CD8-positive, alpha-beta memory T cell (primary cell): ENCODE measurements at places on chromosomes 2 and 18.

GRCh38 chr2:68352651-68353391, 12.3 kb upstream of the PLEK start:
- no peak for DNase-seq

DNA sequence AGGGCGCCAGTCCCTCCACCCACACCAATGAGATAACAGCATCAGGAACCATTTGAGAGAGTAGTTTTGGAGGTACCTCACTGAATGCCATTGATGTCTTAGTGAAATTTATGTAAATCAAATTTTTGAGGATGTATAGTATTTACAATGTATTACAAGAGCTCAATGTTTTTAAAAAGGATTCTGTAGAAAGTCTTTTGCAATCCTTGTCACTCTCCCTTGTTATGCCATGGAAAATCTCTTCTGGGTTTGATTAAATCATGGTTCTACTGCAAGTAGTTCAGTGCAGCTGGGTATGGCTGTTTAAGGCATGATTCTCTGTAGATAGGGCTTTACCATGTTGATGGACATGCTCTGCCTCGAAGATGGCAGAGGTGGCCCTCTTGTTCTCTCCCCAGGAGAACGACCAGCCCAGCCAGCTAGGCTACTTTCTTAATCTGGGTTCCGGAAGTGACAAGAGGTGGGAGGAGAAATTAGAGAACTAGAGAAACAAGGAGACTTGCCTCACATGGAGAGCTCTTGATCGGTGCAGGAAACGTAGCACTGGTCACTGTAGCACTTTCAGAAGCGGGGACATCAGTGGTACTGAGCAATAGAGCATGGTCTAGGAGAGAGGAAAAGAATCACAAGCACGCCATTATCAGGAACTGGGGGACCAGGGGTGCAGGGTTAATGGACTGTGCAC, 202.7 kb downstream of the CLIP4 start:
- no peak for DNase-seq

DNA sequence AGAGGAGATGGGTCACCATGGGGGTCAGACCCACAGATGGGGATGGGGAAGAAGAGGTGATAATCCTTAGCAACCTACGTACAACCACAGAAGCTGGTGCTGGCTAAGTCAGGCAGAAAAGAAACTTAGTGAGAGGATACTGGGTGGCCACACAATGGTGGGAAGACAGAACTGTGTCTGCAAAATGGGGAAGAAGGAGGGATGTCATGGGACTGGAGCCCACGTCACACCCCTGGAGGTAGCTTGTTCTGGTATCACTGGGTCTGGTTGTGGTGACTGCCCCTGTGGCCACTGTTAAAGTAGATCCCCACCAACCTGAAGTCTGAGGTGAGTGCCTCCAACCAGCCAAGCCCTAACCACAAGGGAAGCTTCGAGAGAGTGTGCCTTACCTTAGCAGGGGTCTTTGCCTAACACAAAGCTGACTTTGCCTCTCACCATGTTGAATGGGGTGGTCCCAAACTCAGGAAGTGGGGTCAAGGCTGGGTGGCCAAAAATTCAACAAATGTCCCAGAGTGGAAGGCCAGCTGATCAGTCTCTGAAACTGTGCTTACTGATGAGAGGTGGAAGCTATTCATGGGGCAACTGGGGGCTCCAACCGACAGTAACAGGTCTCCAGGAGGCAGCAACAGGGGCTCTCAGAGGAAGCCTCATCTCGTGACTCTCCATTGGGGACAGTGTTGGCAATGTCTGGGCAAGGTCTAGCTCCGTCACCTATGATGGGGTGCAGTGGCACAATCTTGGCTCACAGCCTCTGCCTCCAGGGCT, 64.8 kb upstream of the SLC1A4 start:
- no peak for DNase-seq

- no peak for DNase-seq
These were observed 73.1 kb upstream of the TPO start for GRCh38 chr2:1340141-1340512.

- no peak for DNase-seq
These were observed 98.0 kb downstream of the CAMKMT start for GRCh38 chr2:44459739-44460138.

DNA sequence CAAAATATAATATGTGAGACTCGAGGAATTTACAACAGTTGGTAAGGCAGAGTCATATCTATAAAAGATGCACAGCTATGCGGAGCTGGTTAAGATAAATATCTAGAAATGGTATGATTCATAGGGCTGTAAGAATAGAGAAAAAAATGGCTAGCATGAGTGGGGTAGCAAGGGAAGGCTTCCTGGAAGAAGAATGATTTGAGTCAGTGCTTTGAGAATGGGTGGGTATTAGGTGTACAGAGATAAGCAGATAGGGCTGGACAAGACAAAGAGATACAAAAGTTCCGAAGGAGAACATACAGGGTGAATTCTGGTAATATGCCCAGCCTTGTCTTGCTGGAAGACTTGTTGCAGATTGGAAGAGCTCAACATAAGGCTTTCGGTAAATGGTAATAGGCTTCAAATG, 291.5 kb upstream of the CCDC68 start:
- no peak for DNase-seq

- no peak for DNase-seq
These were observed 411 bp downstream of the RNASEH1 start for GRCh38 chr2:3557639-3558204.

DNA sequence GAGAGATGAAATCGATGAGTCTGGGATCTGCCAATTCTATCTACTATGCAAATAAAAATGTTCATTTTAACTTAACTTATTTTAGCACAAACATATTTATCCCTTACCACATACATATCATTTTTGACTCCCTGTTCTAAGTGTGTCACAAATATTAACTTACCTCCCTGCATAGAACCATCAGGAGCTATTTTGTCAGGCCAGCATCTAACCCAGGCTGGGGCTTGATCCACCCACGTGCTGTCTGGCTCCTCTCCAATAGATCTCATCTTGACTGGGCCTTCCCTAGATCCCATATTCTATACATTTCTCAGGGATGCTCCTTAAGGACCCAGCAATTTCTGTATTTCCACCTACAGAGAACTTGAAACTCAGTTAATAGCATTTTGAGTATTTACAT, 20.9 kb downstream of the NTSR2 start:
- no peak for DNase-seq

GRCh38 chr18:33751613-33752221, 173.7 kb downstream of the ASXL3 start:
- no peak for DNase-seq

- DNase-seq, result no peak
These were observed 75.0 kb upstream of the RBM44 start for GRCh38 chr2:237723602-237724001.

DNA sequence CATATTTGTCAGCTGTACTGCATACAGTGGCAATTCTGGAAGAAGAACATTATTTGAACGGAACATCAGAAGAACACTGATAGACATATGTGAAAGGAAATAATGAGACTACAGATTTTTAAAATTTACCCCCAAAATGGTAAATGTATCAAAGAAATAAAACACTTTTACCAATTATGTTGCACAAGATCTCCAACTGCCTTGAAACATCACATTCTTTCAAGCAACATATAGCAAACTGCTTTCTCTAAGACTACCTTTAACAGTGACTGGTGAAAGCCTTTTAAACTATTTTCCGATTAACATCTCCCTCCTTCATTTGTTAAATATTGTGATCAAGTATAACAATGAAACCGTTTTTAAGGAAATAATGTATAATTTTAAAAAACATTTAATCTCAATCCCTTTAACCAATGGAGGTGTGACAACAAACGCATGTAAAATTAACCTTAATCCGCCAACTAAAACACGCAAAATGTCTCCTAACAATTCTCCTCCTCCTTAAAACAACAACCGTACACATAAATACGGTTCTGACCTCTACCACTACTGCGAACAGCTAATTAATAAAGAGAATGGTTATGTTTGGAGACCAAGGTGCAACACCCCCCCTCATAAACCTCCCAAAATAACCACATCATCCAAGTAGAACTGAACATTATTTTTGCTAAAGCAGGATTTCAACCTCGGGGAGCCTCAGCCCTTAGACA, 2.4 kb downstream of the FBXO11 start:
- DNase-seq, result peak; percentile 20

DNA sequence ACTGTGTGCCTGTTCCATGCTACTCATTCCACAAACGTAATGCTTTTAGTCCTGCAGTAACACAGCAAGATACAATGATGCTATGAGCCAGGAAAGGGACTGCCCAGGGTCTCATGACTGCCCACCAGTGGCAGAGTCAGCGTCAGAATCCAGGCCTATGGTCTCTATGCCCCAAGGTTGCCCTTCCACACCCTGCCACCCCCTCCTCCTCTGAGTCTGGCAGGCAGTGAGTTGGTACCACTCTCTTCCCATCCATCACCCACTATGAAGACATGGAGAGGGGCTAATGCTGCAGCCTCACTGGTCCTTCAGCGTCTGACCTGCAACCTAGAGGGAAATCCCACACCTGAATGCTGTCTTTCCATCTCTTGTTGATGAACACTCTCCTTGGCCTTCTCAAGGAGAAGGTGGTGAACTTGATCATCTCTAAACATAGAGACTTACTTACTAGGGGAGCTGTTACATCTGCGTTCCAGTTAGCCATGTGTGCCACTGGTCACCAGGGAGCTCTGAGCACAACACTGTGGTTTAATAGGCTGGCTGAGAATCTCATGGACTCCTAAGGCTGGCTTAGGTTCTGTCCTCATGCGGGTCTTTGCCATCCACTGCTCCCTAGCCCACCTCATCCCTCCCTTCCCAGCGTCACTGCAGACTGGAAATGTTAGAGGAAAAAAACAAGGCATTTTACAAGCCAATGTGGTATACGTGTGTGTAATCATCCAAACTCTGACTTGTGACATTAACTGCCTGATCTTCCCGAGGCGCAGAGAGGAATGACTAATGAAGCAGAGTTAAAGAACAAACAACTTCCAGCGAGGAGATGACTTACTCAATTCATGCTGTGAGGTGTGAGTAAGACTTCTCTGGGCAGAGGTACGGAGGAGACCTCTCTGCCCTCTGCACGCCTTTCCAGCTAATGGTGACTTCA, 28.8 kb downstream of the STEAP3 start:
- DNase-seq, result no peak

GRCh38 chr2:165007161-165007744, 51.9 kb upstream of the SLC38A11 start:
- DNase-seq, result no peak

GRCh38 chr2:22209545-22209944, 1085.8 kb downstream of the TDRD15 start:
- DNase-seq, result no peak

- no peak for DNase-seq
These were observed 14.5 kb upstream of the SEH1L start for GRCh38 chr18:12933327-12933726.

DNA sequence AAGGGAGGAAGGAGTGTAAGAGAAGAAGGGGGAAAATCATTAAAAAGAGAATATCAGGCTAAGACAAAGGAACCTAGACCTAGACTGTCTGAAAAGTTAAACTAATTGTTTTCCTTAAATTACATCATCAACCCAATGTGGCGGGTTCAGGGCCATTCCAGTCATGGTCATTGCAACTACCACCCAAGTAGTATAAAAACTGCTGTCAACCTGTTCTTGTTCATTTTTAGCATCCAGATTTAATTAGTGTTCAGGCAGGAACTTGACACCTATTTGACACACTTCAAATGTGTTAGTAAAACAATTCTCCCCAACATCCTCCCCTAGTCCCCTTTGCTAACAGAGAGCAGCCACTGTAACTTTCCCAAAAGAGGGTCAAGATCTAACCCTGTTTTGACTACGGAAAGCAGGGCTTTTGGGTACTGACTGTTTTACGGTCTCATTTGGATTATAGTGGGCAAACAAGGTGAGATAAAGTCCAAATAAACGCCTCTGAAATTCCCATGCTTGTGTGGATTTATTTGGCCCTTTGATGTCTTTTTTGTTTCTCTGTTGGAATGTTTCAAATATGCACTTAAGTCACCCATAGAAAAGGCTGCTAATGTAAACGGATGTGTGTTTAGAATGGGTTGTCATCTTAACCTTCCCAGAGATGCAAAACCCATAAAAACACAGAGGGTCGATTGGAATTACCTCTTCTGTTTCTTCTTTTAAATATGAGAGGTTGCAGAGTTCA, 19.3 kb upstream of the TANC1 start:
- no peak for DNase-seq

DNA sequence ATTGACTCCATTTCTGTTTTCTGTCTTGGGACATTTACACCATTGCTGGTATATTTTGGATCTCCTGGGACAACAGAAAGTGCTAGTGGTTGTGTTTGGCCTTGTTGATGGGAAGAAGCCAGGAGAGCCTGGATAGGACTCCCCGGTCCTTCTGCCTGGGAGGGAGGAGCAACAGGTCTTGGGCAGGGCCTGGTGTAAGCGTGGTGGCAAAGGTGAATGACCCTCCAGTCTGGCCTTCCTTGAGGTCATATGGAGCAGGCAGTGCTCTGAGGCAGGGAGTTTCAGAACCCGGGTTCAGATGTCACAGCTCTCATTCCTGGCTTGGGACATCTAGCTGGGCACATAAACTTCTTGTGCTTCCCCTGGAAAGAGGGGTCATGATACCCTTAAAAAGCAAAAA, 56.0 kb upstream of the RBM44 start:
- no peak for DNase-seq

DNA sequence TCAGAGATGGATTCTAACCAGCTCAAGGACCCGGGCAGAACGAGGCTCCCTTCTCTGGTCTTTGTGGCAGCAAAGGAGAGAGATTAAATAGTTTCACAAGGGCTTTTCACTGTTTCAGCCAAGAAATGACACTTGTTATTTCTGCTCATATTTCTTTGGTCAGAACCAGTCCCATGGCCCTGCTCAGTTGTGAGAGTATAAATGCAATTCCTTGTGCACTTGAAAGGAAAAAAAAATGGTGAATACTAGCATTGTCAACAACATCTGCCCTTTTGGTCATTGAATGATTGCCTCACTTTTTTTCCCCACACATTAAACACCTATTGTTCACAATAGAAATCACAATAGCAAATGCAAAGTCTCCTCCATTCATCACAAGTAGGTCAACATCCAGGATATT, 104.4 kb downstream of the RDH14 start:
- no peak for DNase-seq

DNA sequence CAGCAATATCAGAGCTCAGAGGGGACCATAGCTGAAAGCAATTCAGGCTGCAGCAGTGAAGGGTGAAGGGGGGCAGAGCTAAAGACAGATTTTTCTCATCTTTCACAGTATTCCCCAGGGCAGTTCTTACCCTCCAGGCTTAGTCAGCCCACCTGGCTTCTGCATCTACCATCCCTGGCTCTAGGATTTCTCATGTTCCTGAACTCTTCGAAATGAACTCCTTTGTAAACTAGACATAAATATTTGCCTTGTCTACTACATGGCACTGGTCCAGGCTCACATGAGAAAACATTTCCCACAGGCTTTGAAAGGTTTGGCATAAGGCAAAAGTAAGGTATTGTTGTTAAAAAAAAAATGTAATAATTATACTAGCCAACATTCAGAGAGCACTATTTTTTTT, 23.6 kb upstream of the NEB start:
- no peak for DNase-seq

GRCh38 chr2:34093790-34094189, 494.7 kb upstream of the FAM98A start:
- DNase-seq, result no peak

DNA sequence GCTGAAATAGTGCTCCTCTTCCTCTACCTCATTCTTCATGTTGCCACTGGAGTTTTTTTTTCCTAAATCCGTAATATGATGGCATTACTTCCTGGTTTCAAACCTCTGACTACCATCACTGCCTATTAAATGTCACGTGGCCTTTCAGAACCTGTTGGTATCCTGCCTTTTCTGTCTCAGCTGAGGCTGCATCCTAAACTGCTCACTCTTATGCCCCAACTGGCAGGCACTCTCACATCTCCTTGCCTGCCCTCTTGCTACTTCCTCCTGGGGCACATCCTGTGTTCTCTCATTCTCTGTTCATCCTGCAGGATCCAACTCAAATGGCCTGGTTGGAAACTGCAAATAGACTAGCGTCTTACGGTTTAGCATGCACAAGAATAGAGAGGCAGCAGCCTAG, 468.1 kb upstream of the FANCL start:
- DNase-seq, result no peak
